ENCODE measurements at places on chromosomes 11 and 22. TPM values are rescaled to one million over a fixed set of nuclear protein-coding genes. Genes with fewer than 3 reads are reported as not detected.

GRCh38 chr11:92423115-92424034, 198.8 kb downstream of the FAT3 start:
- H3K4me3 ChIP-seq: no peak overlapping the region
- peaks cover 8% of the 10 kb centered on the region for H3K4me1 ChIP-seq
- DNase-seq: no peak
- no peaks in the 10 kb centered on the region for H3K36me3 ChIP-seq
- no peaks in the 10 kb centered on the region for H3K27me3 ChIP-seq
- no peak overlapping the region for H3K27ac ChIP-seq

KRTAP5-9 gene
- total RNA-seq: 0.34 TPM

- H3K4me1 ChIP-seq: peaks cover 8% of the 10 kb centered on the region
- H3K27ac ChIP-seq: no peak overlapping the region
- H3K27me3 ChIP-seq: no peaks in the 10 kb centered on the region
These were observed 93.1 kb downstream of the NAT10 start for GRCh38 chr11:34198523-34198922.

- no peaks in the 10 kb centered on the region for H3K4me1 ChIP-seq
- no peak overlapping the region for H3K27ac ChIP-seq
- no peak overlapping the region for H3K4me3 ChIP-seq
- H3K27me3 ChIP-seq: no peaks in the 10 kb centered on the region
These were observed 2.9 kb downstream of the OR51V1 start for GRCh38 chr11:5197536-5197935.

DNA sequence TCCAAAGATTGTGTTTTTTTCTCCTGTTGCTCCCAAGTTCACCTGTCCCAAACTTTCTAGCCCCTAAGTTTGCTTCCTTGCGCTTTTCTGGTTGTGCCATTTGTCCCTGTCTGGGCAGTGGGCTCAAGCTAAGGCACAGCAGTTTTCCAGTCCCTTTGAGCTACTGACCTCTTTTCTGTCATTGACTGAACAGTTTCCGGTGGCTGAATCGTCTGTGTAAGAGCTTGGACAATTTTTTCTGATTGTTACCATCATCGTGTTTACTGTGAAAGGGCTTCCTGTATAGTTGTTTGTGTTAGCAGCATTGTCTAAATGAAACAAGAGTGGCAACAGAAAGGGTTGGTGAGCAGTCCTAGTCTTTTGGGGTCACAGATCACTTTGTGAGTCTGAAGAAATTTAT, 49.8 kb downstream of the BMAL1 start:
- peaks cover 13% of the 10 kb centered on the region for H3K36me3 ChIP-seq
- H3K4me1 ChIP-seq: no peaks in the 10 kb centered on the region
- H3K27me3 ChIP-seq: no peaks in the 10 kb centered on the region

DNA sequence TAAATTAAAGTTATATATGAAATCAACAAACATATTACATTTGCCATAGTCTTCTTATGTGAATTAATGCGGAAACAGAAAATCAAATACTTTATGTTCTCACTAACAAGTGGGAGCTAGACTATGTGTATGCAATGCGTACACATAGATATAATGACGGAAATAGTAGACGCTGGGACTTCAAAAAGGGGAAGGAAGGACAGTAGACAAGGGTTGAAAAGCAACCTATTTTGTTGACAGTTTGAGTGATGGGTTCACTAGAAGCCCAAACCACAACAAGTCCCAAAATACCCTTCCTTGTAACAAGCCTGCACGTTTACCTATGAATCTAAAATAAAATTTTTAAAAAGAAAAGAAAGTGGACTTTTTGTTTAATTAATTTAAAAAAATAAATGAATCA, 430.8 kb upstream of the CNTN5 start:
- no peak overlapping the region for H3K27ac ChIP-seq
- H3K4me3 ChIP-seq: no peak overlapping the region

DNA sequence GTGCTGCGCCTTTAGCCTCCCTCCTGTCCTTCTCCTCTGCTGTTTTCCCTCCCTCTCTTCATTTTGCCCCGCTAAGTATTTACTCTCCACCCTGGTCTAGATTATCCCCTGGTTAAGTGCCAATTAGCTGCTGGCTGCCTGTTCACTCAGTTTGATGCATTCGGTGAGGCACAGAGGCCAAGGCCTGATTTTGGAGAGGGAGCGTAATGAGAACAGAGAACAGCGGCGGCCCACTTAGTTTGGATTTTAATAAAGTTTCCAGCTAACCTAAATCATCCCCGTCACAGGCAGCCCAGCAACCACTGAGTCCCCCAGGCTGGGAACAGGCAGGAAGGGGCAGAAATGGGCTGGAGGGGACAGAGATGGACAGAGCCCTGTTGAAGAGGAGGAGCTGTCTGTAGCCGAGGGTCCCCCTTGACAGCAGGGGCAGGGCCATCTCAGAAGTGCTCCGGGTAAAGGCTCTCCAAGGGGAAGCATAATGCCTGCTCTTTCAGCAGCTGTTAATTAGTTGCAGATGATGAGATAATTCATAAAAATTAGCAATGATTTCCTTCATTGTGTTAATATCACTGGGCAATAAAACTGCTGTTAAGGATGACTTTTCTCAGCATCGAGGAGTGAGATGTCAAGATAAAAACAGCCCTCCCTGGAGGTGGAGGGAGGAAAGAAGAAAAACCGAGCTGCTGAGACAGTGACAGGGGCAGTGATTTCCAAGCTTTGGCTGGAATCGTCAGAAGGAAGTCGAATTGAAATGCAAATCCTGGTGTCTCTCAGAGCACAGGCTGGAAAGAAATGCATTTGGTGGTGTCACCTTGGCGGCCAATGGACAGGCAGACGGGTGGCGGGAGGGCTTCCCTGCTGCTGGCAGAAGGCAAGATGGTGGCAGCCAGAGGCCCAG, 170.1 kb downstream of the GRIK4 start:
- H3K27ac ChIP-seq: no peak overlapping the region
- no peaks in the 10 kb centered on the region for H3K4me1 ChIP-seq
- H3K4me3 ChIP-seq: no peak overlapping the region
- DNase-seq: no peak
- H3K27me3 ChIP-seq: no peaks in the 10 kb centered on the region
- H3K36me3 ChIP-seq: no peaks in the 10 kb centered on the region

DNA sequence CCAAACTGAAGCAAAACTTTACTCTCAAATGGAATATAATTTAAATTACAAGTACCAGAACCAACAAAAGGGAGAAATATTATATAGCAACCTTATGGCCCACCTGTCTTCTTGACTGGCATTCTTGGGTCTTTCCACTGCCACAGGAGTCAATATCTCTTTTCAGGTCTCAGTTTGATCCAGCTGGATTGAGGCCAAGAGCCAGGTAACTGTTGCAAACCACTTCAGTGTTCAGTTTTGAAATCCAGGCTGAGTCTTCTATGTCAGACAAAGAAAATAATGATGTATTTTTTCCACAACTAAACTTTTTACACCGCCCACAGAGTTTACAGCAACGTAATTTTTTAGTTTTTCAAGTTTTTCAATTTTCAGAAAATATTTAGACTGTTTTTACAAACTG, 648 bp downstream of the DLG2 start:
- peaks cover 5% of the 10 kb centered on the region for H3K36me3 ChIP-seq
- no peaks in the 10 kb centered on the region for H3K27me3 ChIP-seq
- H3K27ac ChIP-seq: no peak overlapping the region
- H3K4me3 ChIP-seq: no peak overlapping the region
- DNase-seq: no peak

DNA sequence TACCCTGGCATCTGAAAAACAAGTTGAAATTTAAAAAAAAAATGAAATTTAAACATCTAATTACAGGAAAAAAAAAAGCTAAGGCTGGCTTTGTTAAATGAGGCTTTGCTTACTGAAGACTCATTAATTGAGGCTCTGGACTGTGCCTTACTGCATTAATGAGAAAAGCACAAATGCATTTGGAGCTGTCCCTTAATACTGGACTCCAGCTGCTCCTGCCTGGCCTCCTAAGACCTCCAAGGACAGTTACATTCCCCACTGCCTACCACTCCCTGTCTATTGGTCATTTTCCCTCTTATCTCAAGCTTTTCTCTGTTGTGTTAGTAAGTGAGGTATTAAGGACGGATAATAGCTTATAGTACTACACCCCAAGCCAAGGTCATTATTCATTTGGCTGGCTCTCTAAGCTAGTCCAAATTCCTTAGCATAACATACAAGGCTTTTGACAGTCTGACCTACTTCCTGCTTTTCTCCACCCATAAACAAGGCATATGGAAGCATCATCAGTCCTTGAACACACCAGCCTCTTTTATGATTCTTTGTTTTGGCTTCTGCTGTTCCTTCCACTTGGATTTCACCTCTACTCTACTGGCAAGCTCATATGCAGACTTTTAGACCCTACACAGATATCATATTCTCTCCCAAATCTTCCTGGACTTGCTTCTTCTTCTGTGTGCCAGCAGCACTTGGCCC, 62.5 kb downstream of the USP35 start:
- H3K27me3 ChIP-seq: no peaks in the 10 kb centered on the region
- no peak for DNase-seq
- no peak overlapping the region for H3K27ac ChIP-seq
- H3K36me3 ChIP-seq: peaks cover 16% of the 10 kb centered on the region

GRCh38 chr11:69204246-69204940, 48.7 kb downstream of the SMIM38 start:
- H3K27ac ChIP-seq: no peak overlapping the region
- no peak overlapping the region for H3K4me3 ChIP-seq
- no peaks in the 10 kb centered on the region for H3K27me3 ChIP-seq
